ENCODE measurements at places on chromosomes 1 and 21.
A peak's percentile ranks its signal among the peaks of the same experiment; 100 is the strongest.

DNA sequence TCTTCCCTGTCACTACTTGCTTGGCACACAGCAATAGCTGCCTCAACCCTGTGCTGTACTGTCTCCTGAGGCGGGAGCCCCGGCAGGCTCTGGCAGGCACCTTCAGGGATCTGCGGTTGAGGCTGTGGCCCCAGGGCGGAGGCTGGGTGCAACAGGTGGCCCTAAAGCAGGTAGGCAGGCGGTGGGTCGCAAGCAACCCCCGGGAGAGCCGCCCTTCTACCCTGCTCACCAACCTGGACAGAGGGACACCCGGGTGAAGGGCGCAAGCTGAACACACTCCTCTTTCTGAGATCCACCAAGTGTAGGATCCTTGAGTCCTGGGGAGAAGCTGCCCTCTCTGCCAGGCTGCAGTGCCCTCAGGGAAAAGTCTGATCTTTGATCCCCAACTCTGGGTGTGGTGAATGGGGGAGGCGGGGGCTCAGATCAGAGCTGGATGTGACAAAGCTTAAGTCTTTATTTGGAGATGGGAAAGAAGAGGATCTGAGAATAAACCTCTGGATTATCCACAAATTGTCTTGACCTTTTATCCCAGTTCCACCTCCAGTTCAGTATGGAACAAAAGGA, 1.2 kb downstream of the RXFP4 start:
- peak; percentile 49 for DNase-seq

DNA sequence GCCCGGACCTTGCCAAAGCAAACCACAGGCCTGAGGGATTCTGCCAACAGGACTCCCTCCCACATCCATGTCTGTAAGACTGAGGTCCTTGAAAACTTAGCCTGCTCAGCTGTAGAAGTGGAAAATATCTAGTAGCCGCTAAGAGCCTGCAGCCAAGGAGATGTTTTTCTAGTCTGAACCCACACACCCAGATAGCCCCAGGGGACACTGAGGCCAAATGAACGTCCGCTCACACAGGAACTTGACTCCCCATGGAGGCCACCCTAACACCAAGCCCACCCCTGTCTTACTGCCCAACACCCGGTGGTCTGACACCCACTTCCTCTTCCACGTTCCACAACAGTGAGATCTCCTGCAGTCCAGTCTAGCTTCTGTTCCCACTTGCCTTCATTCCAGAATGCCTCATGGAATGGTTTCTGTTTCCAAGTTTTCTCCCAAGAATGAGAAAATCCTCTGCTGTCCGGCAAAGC, 174.8 kb downstream of the PLPP3 start:
- DNase-seq = no peak

GRCh38 chr1:29179641-29180184, 2.0 kb downstream of the SRSF4 start:
- no peak for DNase-seq

DNA sequence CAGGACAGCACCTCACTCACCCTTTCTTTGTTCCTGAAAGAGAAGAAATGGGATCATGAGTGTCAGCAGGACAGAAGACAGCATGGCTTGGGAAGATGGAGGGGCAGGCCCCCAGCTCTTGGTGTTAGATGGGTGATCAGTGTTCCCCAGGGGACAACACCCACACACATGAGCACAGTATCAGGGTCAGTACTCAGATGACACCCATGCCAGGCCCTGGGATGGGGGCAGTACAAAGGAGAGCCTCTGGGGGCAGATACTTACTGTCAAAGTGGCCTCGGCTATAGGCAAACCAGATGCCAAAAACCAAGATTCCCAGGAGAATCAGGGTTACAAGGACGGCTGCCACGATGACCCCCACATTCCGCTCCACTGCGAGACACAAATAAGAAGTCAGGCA, 21.6 kb downstream of the F11R start:
- DNase-seq = no peak

GRCh38 chr1:214292322-214292721, 11.4 kb downstream of the SMYD2 start:
- no peak for DNase-seq

GRCh38 chr1:65083263-65083896, 64.6 kb upstream of the AK4 start:
- no peak for DNase-seq

GRCh38 chr1:226117330-226117729, 54.8 kb downstream of the H3-3A start:
- no peak for DNase-seq

DNA sequence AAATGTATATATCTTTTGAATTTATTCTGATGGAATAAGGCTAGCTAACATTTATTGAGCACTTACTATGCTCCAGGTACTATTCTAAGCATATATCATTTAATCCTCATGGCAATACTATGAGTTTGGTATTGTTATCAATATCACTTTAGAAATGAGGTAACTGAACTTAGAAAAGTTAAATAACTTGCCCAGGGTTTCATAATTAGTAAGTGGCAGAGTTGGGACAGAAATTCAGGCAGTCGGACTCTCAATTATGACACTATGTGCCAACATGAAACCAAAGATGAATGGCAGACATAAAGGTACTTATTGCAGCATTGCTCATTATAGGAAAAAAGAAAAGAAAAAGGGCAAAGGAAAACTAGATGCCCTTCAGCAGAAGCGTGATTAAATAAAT, 48.2 kb downstream of the RAB3GAP2 start:
- no peak for DNase-seq

GRCh38 chr1:17957588-17958267, 149.9 kb upstream of the IGSF21 start:
- DNase-seq = no peak

DNA sequence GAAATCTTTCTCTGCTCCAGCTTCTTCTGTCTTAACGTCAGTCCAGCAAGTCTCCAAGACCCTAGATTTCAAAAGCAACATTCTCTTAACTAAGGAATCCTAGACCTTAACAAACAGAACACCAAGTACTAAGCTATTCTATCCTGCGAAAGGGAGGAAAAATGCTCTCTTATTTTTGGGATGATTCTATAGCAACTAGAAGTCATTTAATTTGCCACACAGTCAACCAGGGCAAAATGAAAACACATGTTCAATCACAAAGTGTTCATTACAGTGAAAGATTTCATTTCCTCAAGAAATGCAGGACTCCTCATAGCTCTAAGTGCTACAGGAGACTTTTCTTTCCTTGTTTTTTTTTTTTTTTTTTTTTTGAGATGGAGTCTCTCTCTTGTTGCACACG, 36.2 kb upstream of the DOCK7 start:
- no peak for DNase-seq

DNA sequence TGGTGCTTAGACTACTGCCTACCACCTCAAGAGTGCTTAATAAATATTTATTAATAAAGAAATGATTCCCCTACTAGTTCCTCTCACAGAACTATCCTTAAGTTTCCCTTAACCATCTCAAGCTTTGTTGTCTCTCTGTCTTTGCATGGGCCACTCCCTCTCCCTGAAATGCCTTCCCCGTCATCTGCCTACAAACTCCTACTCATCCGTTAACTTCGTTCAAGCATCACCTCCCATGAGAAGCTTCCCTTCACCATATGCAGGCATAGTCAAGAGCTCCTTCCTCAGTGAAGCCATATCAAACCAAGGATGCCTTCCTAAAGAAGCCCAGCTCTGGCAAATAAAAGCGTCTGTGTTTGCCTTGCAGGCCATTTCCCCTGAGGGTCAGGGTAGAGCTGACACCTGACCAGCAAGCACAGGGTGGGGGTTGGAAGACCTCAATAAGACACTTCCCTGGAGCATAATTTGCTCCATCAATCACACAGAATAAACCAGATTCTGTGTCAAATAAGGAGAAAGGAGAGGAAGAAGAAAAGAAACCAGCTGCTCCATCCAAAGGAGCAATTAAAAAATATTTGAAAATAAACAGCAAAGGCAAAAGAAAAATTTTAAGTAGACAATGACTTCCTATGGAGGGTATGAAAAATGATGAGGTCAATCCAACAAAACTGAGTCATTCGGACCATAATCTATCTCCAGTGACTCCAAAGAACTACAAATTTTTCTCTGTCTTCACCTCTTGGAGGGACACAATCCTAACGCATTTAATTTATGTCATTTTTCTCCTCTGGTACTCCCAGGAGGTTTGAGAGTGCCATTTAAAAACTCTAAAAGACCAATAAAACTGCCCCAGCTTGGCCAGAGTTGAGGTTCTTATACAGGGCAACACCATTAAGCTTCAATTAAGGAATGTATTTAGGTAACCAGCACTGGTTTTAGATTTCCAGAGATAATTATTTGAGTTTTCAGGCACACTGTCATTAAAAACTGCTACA, 303.6 kb downstream of the KCNH1 start:
- DNase-seq = no peak

DNA sequence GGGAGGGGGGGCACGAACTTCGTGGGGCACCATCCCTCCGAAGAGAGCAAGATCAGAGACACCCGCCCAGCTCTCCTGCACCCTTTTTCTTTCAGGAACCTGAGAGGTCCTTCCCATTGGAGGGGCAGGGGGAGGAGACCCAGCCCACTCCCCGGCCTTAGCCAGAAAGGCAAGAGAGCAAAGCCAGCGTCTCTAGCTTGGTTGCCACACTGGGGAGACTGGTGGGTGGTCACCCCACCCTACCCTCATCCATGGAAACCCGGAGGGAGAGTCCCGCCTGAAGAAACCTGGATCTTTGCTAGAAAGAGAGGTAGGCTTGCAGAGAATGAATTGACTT, 246 bp downstream of the ATP2B4 start:
- DNase-seq = no peak

- DNase-seq = no peak
Observed at GRCh38 chr1:30764939-30765555, 7.5 kb upstream of the LAPTM5 start.

- DNase-seq = no peak
Observed at GRCh38 chr21:37562920-37563640, 196.5 kb downstream of the DYRK1A start.

- no peak for DNase-seq
Observed at GRCh38 chr1:46370214-46370633, 23.9 kb upstream of the FAAH start.

DNA sequence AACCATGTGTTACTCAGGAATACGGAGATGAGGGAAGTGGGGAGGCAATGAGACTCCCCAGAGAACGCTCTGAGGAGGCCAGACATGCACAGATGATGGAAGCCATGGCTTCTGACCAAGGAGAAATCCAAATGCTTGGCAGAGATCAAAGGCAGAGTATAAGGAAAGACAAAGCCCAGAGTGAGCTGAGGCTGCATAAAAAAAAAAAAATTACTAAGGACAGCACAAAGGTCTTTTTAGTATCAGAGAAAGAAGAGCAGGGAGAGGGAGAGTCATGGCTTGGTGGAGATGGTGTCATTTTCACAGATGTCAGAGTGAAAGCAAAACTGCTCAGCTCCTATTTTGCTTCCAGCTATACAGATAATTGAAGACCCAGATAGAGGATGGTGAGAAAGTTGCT, 8.1 kb upstream of the NCF2 start:
- DNase-seq = peak; percentile 37

DNA sequence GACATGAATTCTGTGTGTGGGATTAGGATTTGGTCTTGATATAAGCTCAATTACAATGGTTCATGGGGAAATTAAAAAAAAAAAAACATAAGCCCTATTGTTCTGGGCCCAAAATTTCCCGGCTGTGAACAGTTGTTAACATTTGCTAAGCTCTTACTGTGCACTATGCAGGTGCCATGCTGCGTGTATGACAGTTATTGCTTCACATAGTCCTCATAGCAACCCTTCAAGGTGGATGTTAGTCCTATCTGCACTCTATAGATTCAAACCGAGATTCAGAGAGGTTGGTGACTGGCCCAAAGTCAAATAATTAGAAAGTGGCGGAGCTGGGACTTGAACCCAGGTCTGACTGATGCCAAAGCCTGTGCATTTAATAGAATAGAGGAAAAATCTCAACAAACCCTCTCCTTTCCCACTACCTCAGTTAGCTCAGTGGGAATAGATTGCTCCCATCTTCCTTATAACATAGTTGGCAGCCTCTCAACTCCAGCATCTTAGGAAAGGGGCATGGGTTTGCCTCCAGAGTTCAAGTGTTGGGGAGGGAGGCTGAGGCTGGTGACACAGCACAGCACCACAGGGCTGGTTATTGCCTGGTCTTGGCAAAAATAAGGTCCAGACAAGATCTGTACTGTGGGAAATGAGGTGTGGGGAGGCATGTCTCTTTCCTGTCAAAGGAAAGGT, 55.0 kb upstream of the GCLM start:
- DNase-seq = no peak

- no peak for DNase-seq
Observed at GRCh38 chr1:1937061-1937460, 18.0 kb upstream of the TMEM52 start.

DNA sequence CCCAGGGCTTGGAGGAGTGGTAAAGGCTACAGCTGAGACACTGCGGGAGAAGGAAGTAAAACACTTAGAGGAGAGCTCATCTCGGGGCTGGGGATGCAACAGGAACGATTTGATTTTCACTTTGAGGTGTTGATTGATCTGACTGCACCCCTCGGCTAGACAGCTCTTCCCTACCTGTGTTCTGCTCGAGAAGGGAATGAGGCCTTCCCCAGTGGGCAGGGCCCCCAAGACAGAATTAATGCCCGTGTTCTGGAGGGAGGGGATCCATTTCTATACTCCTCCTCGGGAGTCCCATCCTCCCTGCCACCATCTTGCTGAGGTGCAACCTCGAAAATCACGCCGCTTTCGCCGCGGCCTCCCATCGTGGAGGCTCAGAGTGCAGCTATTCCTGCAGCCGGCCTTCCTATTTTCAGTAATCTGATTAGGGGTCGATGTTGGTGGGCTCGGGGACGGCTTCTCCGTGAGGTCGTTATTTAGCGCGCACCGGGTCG, 2.4 kb downstream of the ATP2B4 start:
- no peak for DNase-seq

DNA sequence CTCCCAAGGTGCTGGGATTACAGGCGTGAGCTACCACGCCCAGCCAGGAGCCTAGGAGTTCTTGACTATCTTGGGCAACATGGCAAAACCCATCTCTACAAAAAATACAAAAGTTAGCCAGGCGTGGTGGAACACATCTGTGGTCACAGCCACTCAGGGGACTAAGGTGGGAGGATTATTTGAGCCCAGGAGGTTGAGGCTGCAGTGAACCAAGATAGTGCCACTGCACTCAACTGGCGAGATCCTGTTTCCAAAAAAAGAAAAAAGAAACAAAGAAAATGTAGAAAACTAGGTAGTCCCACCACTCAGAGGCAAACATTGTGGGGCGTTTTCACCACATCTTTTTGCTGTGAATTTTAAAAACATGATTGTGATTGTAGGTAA, 141.3 kb downstream of the ZZZ3 start:
- no peak for DNase-seq

GRCh38 chr1:173062150-173062938, 11.6 kb upstream of the TNFSF18 start:
- DNase-seq = no peak

DNA sequence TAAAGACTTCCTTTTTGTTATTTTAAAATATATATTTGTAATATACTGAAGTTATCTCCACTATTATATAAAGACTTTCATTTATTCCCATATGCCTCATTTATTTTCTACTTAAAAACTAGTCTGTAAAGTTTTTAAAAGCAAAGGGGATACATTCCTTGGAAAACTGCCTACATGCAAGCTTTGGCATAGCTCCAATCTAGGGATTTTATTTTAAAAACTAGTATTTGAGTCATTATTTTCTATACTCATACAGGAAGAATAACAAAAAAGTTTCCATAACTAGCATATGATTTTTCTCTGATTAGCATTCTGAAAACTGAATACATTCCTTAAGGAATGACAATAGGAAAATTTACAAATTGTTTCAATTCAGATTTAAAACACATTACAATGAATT, 88.9 kb downstream of the COL24A1 start:
- DNase-seq = no peak

Measured in RPMI8226 (cell line).